ENCODE measurements at places on chromosomes 11 and 22. TPM values are rescaled to one million over a fixed set of nuclear protein-coding genes. Genes with fewer than 3 reads are reported as not detected.

GNG3 gene
- polyA plus RNA-seq = 3.8 TPM

PGA5 gene
- 0.19 TPM for polyA plus RNA-seq

RAB36 gene
- polyA plus RNA-seq = 14.0 TPM

SCGB1C1 gene
- 0.44 TPM for polyA plus RNA-seq

ART1 gene
- 0.18 TPM for polyA plus RNA-seq

CARNS1 gene
- polyA plus RNA-seq = 4.4 TPM

ARCN1 gene
- 154 TPM for polyA plus RNA-seq

SCN3B gene
- polyA plus RNA-seq = 2.1 TPM

TENM4 gene
- 29.5 TPM for polyA plus RNA-seq

MIOX gene
- 11.4 TPM for polyA plus RNA-seq

FOLH1 gene
- polyA plus RNA-seq = 23.4 TPM

OR6T1 gene
- not detected for polyA plus RNA-seq

DNAJB7 gene
- polyA plus RNA-seq = 0.32 TPM

PGA4 gene
- polyA plus RNA-seq = 0.76 TPM
